RPMI8226 (cell line): ENCODE measurements at places on chromosomes 1 and 21.

DNA sequence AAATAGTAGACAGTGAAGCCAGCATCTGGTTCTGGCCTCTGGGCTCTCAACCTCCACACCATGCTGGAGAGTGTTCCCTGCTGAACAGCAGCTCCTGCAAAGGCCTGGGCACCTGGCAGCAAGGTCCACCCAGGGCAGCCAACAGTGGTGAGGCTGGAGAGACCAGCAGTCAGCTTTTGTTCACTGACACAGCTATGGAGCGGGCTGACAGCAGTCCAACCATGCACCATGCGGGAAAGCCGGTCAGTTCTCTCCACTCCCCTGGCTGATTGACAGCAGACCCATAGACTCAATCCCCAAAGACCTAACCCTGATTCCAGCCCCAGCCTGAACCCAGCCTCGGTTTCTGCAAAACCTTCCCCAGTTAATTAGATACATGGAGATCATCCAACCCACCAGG is 49.0 kb downstream of the KLHDC7A start:
- DNase-seq: no peak

DNA sequence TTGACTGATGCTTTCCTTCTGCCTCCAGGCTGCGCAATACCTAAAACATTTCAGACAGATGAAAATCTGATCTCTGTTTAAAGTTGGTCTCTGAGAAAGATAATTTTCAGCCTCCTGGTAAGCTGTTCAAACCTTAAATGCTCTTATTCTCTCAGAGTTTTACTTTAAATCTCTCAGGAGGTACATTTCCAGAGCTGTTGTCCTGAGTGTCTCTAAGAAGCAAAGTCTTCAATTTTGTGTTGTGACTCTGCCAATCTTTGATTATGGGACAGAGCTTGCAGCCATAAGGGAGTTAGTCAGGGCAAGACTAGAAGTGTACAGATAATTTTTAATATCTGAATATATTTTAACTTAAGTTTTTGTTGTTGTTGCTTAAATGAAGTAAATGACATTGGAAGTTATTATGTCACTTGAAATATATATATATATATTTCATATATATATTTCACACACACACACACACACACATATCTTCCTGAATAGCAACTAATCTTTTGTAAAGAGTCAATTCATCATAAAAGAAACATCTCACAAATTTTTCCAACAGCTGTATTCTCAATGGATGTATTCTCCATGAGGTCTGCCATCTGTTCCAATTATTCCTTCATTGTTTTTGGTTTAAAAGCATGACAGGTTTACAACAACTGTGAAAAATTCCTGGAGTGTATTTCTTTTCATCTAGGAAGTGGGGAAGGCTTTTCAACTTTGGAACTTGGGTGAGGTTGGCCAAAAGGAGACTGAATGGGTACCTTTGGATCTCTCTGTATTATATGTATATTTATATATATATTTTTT is 259.4 kb downstream of the BACH1 start:
- DNase-seq: no peak

GRCh38 chr1:211739671-211740411 is 64.4 kb upstream of the NEK2 start:
- peak; percentile 78 for DNase-seq

DNA sequence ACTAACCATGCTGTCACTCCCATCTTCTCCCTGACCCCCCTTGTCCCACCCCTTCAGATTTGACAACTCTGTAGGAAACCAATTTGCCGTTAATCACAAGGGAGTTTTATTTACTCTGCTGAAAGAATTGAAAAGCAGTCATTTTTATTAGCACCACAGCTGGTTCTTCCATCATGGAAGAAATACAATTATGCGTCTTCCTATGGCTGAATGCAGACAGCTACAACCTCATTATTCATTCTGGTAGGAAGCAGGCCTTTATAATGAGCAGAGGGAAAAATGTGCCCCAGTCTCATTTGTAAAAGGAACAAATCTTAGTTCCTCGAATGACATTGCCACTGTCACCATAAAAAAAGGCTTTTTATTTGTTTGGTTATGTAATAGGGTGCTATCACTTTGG is 35.2 kb downstream of the JUN start:
- no peak for DNase-seq

GRCh38 chr1:201885531-201886075 is 3.1 kb upstream of the SHISA4 start:
- DNase-seq: no peak
